Body of pancreas (tissue), 4 donors: ENCODE measurements at places on chromosomes 7 and 10. TPM values are rescaled to one million over a fixed set of nuclear protein-coding genes. Genes with fewer than 3 reads are reported as not detected.

Gene TMEM229A
- total RNA-seq: not detected

Gene OPN1SW
- not detected for total RNA-seq

Gene CPXM2
- 8.2 TPM for total RNA-seq

Gene R3HCC1L
- 10.9 TPM for total RNA-seq

Gene UCMA
- total RNA-seq: not detected

Gene LRRTM3
- total RNA-seq: 1.3 TPM

DNA sequence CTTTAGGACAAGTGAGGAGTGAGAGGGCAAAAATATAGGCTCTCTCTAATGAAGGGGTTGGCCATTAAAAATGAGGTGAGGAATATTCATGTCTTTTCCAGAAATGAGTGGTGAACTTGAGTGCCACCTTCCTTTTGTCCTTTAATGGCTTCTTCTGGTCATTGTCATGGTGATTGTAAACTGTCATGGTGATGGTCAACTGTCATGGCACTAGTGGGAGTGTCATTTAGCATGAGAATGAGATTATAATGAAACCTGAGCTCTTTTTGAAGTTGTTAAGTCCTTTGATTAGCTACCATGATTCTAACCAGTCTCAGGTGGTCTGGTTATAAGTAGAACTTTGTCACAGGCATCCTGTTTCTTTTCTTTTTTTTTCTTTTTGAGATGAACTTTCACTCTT, 524.4 kb downstream of the NEBL start:
- DNase-seq: no peak

GRCh38 chr10:6175329-6176055, 27.2 kb upstream of the PFKFB3 start:
- DNase-seq: no peak

DNA sequence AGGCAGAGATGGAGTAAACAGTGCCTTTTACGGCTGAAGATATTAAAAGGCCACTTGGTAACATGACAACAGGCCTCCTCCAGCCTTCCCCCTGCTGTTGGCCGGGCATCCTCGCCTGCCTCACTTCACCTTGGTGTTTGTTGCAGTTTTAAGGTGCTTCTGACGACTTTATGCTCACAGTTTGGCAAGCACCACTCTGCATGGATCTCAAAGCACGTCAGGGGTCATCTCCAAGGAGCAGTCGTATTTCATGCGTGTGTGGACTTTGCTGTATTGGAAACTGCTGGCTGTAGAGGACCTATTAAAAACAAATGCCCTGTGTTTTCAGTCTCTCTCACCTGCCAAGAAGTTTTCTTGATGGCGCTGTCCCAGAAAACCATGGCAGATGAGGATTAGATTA, 483.1 kb downstream of the RPS24 start:
- no peak for DNase-seq

DNA sequence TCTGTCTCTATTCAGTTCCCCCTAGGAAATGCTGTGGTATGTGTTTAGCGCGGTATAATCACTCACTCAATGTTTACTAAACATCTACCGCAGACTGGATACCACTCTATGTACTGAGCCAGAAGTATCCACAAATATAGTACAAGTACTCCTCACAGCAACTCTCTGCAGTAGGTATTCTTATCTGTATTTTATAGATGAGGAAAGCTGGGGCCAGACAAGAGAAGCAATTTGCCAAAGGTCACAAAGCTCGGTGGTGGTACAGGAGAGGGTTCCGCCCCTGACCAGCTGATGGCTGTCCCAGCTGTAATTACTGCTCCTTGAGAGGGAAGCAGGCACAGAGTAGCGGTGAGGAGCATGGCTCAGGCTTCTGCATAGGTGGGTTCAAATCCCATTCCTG, 184.1 kb downstream of the DOCK4 start:
- DNase-seq: no peak

DNA sequence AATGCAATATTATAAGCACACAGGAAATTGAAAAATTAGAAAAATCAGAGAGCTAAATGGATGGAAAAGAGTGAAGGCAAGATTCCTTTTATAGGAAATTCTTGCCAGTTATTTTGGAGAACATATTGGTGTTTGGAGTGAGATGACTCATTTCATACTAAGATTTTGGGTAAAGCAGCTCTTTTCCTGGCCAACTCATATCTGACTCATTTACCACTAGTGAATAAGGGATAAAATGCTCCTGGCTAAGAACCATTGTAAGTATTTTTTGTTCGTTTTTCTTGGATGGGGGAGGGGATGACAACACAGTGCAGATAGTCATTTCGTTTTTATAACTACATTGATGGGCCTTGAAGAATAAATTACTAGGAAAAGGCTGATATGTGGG, 139.3 kb downstream of the TWIST1 start:
- DNase-seq: no peak

DNA sequence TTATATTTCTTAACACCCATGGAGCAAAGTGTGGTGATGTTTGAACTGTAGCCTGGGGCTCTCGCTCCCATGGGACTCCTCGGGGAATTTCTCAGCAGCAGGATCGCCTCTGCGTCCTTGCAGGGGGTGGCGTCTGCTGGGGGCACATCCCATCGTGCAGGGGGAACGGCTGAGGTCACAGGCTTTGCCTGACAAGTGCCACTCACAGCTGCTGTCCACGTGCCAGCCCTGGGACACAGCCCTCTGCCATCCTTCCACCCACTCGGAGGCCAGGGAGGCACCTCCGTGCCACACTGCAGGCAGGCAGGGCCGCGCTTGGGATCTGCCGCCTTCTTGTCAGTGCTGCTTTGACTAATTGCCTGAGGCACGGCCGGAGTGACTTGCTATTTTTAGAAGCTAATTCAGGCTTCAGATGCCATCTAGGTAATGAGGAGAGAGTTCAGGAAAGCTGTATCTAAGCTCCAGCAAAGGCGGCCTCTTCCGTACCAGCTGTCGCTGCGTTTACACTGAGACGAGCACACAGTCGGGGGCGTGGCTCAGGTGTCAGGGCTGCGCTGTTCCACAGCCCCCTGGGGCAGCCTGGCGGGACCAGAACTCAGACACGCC, 45.7 kb downstream of the PITRM1 start:
- DNase-seq: peak; percentile 68

GRCh38 chr7:129438839-129439651, 4.8 kb downstream of the STRIP2 start:
- DNase-seq: no peak
